Suppressor macrophage treated with lipopolysaccharide for 4 hours (primary cell): ENCODE measurements at places on chromosomes 12 and 14.

DNA sequence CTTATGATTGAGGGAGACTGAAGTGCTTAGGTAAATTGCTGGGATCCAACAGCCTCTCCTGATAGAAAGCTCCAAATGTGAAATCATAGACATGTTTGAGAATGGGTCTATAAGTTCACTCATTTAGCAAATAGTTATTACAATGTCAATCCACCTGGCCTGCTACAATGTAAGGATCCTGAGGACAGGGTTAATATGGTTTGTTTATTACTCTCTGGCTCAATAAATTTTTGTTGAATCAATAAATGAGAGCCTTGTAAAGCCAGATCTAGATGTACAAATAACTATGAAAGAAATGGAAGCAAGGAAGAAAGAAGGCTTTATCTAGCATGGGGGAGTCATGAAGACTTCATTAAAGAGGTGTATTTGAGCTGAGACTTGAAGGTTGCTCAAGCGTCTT lies 165.6 kb upstream of the IGF1 start:
- no peak for DNase-seq

DNA sequence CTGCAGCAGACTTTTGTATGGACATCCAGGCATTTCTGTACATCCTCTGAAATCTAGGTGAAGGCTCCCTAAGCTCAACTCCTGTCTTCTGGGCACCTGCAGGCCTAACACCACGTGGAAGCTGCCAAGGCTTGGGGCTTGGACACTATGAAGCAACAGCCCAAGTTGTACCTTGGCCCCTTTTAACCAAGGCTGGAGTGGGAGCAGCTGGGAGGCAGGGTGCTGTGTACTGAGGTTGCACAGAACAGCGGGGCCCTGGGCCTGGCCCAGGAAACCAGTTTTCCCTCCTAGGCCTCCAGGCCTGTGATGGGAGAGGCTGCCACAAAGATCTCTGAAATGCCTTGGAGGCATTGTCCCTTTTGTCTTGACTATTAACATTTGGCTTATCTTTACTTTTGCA lies 214.4 kb upstream of the LRIG3 start:
- DNase-seq, result no peak

- DNase-seq, result no peak
These were observed 326.6 kb downstream of the PAWR start for GRCh38 chr12:79364197-79364596.

GRCh38 chr12:54949073-54949711 lies 35.4 kb downstream of the TESPA1 start:
- no peak for DNase-seq

GRCh38 chr14:61861320-61861865 lies 99.2 kb downstream of the SNAPC1 start:
- DNase-seq, result no peak

- no peak for DNase-seq
These were observed 149.5 kb downstream of the PRIMA1 start for GRCh38 chr14:93638790-93639189.

GRCh38 chr14:68308726-68309520 lies 483.9 kb downstream of the ZFP36L1 start:
- DNase-seq, result peak; percentile 75

GRCh38 chr12:104677441-104678089 lies 220.8 kb downstream of the CHST11 start:
- DNase-seq, result no peak

GRCh38 chr12:108586306-108586705 lies 11.6 kb downstream of the TMEM119 start:
- no peak for DNase-seq

GRCh38 chr14:105588236-105588860 lies 62.0 kb downstream of the TMEM121 start:
- DNase-seq, result no peak

- DNase-seq, result no peak
These were observed 31.4 kb downstream of the PSEN1 start for GRCh38 chr14:73167727-73168126.

- DNase-seq, result peak; percentile 52
These were observed 79.9 kb downstream of the ARF6 start for GRCh38 chr14:49972823-49973222.

- DNase-seq, result peak; percentile 88
These were observed at the start of gene MYG1 for GRCh38 chr12:53299454-53300180. MYG1 (plus strand) TSS chr12:53299695; CDS start chr12:53299738, 43 bp downstream.

GRCh38 chr12:32907898-32908476 lies 11.4 kb upstream of the PKP2 start:
- no peak for DNase-seq

DNA sequence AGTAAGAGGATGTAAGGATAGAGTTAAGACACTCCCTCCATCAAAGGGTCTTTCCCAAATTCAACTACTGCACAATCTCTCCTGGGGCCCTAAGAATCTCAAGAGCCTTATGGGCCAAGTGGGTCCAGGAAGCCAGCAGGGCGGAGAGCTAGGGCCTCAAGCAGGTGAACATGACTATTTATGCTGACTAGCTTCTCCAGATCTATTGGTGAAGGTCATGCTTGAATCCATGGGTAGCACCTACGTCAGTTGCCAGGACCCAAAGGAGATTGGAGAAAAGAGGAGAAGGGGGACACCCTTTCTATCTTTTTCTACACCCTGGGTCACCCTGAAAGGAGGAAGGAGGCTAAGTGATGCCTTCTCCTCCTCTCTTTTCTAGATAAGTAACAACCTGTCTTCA lies 534.2 kb upstream of the MIS18BP1 start:
- DNase-seq, result no peak

- DNase-seq, result no peak
These were observed 91.9 kb upstream of the DHRS4 start for GRCh38 chr14:23861666-23862065.

- no peak for DNase-seq
These were observed 15.9 kb downstream of the FAM181A start for GRCh38 chr14:93943052-93943451.

- DNase-seq, result no peak
These were observed 94.9 kb downstream of the DAAM1 start for GRCh38 chr14:59283361-59283760.

- peak; percentile 76 for DNase-seq
These were observed 2.7 kb downstream of the SDR9C7 start for GRCh38 chr12:56931474-56931978.

GRCh38 chr12:92654929-92655328 lies 47.9 kb upstream of the PLEKHG7 start:
- no peak for DNase-seq

DNA sequence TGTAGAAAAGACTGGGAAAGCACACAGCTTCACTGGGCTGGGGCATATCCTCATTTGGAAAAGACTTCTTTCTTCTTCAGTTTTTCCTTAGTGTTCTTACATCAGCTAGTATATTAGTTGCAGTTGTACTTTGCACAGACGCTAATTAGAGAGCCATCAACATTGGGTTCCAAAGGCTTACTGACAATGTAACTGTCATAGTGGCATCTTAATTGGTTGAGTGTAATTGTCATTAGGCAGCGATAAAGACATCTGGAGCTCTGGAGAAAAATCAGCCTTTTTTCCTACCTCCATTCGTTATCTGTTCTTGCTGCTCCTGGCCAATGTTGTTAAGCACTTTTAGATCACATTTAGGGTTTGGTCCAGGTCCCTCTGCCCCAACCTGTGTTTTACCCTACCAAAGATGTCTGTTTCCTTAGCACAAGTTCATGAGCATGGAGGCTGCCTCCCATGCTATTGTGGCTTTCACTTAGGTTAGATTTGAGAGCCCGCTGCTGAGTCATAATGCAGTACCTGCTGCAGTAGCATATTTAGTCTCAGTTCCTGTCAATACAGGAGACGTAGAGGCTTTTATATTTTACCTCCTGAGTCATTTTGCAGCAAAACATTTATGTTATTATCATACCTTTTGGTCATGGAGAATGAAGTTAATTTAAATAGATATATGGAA lies 49.2 kb downstream of the FBXW8 start:
- DNase-seq, result no peak

DNA sequence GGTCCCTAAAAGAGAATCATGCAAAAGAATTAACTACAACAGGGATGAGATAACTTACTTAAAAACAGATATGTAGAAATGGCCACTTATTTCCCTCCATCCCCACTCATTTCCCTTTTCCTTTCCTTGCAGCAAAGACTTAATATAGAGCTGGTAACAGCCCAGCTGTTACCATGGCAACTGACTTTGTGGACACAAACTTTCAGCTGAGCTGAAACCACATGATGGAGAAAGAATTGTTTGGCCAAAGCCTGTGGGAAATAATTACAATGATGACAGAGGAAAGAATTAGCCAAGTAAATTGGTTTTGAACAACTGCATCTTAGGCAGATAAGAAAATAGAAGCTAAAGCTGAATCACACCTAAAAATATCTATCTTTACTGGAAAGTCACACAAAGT lies 364.9 kb downstream of the GALC start:
- no peak for DNase-seq

DNA sequence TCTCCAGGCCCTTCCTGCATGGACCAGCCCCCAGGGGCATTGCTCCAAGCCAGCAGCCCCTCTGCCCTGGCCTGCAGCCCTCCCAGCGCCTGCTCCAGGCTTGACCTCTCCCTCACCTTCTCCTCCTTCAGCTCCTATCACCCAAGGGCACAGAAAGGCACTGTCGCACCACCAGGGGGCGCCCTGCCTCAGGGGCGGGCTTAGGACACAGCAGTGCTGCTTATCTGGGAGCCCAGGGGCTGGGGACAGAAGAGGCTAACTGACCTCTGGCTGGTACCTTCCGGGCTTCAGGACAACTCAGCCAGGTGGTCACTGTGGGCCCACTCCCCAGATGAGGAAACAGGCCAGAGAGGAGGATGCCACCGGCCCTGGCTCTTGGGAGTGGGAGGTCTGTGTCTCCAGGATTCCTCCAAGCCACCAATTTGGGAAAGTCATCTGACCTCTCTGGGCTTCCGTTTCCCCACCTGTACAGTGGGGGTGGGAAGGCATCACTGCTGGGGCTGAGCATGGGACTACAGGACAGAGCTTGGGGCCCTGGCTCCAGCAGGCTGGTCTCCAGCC lies 25.3 kb upstream of the GPR132 start:
- peak; percentile 93 for DNase-seq

GRCh38 chr12:13941258-13942249 lies 39.8 kb downstream of the GRIN2B start:
- peak; percentile 21 for DNase-seq

GRCh38 chr14:95597784-95598211 lies 62.9 kb downstream of the GLRX5 start:
- DNase-seq, result peak; percentile 4

DNA sequence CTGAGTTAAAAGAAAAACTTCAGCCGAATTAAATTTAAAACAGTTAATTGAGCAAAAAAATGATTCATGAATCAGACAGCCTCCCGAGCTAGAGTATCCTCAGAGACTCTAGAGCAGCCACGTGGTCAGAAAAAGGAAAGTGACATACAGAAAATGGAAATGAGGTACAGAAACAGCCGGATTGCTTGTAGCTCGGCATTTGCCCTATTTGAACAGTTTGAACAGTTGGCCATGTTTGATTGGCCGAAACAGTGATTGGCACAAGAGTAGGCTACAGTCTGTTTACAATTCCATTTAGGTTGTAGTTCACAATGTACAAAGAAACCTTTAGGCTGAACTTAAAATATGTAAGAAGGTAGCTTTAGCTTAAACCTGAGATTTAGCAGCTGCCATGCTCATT lies 12.9 kb upstream of the OXA1L start:
- peak; percentile 65 for DNase-seq

GRCh38 chr12:108690542-108691174 lies 40.7 kb downstream of the CORO1C start:
- DNase-seq, result no peak

DNA sequence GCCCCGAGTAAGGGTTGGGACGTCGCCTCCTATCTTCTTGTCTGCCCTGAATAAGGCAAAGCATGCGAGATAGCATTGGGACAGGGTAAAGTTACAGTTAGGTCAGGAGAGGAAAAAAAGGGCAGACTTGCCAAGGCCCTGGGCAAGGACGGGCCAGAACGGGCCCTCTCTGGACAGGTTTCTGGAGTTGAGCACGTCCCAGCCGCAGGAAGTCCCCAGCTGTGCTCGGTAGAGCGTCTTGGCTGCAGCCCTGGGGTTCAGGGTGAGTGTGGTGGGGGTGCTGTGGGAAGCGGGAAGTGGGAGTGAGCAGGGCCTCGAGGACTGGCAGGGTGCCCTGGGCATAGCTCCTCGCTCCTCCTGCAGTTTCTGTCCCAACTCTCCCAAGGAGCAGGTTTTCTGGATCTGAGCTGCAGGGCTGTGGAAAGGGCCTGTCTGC lies 5.4 kb downstream of the RPS6KL1 start:
- no peak for DNase-seq

DNA sequence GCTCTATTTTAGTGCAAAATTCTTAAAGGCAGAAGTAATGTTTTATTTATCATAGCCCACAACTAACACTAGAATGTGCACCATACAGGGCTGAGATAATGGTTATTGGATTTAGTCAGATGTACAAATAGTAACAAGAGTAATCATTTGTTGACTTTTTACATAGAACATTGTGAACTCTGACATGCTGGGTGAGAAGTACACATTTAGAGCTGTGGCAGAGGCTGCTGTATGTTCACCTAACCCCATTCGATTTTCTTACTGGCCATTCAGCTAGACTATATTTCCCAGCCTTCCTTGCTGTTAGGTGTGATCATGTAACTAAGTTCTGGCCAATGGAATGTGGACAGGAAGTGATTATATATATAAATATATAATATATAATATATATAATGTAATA lies 89.1 kb downstream of the DRAM1 start:
- no peak for DNase-seq

DNA sequence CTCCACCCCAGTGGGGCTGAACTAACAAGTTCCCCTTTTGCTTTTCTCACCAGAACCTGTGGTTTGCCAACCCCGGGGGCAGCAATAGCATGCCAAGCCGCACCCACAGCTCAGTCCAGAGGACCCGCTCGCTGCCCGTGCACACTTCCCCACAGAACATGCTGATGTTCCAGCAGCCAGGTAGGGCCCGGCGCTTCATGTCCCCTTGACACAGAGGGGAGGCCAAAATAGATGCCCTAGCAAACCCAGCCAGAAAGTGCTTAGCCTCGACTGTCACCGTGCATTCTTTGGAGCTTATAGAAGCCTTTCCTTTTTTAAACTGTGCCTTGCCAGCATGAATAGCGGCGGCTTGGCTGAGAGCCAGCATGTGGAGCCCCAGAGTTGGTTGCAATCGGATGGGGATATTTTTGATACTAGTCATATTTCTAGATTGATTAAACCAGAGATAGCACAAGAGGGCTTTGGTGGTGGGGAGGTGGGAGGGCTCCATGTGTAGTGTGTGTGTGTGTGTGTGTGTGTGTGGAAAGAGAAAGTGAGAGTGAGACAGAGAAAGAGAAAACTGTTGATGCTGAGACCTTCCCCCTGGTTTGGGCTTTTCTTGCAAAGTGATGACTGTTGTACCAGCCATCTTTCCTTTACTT lies 126.1 kb downstream of the GCH1 start:
- DNase-seq, result peak; percentile 79

GRCh38 chr12:30640392-30640791 lies 55.3 kb downstream of the IPO8 start:
- no peak for DNase-seq

DNA sequence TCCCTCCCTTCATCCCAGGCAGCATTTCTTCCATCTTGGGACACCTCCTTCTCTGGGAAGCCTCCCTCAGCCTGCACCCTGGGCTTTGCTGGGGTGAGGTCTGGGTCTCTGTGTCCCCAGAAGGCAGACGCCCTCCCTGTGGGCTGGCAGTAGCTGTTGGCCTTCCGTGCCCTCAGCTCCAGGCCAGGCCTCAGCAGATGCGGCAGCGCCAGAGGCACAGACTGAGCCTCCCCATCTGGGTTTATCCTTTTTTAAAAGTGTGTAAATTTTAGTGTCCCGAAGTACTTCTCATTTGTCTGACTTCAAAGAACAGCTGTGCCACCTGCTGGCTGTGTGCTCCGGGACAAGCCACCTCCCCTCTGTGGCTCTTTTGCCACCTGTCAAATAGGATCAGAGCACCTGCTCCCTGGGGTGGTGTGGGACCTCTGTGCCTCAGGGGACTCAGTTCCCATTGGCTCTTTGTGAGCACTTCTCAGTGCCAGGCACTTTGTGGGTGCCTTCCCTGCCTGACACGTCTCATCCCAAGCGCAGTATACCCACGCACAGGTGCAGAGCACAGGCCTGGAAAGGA lies 11.1 kb downstream of the EXOC3L4 start:
- DNase-seq, result no peak
